Fibroblast of skin of left quadriceps (primary cell): ENCODE measurements at places on chromosomes 3 and 15.

DNA sequence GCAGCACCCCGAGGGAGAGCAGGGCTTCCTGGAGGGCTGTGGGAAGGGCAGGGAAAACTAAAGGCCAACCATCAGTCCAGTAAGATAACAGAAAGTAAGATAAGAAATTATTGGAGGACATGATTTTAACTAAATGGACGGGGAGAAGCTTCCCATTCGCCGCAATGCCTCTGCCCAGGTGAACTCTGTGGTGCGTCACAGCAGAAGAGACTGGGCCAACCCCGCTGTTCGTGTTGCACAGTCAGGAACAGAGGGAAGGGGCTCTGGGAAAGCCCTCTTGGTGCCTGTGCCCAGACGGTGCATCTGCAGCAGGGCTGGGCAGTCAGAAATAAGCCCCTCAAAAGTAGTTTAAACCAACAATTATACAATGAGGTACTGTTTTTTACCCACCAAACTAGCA lies 284.1 kb downstream of the OCA2 start:
- DNase-seq = no peak

DNA sequence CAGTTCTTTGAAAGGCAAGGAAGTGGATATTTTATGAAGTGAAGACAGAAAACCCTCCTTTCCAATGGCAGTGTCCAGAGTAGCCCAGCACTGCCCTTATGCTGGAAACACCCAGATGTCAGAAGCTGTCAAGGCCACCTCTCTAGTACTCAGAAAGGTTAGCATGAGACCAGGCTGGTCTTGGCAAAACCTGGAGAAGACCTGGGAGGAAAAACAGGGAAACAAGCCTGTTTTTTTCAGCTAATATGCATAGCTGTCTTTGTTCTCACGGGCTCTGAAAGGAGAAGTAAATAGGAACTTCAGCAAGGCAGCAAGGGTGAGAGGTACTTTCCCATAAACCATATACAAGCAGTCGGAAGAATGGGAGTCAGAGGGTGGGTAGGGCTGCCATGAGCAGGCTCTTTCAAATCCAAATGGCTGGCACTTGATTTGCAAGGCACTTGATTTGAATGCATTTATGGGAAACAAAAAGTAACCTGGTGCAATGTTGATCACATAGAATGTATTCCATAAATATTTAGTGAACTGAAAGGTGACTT lies 55.8 kb downstream of the HEG1 start:
- DNase-seq = no peak

DNA sequence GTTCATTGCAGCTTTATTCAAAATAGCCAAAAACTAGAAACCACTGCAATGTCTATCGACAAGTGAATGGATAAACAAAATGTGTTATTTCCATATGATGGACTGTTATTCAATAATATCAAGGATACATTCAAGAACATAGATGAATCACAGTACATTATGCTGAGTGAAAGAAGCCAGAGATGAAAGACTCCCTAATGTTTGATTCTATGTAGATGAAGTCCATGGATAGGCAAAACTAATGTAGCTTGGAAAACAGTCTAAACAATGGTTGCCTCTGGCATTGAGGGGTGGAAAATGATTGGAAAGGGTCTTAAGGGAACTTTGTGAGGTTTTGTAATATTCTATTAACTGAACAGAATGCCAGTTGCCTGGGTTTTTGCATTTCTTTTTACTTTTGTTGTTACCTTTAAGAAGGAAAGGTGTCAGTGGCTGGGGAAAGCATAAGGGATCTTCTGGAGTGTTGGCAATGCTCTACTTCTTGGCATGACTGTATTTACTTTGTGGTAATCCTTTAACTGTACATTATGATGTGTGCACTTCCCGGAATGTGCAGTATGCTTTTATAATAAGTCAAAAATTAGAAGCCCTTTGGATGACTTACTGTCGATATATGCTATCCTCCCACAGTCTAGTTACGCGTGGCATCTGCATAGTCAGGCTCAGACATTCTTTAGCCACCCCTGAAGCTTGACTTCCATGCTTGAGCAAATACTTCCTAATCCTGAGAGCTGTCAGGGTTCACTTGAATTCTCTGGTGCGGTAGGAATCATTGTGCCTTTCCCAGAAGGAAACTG lies 20.5 kb upstream of the ATP10A start:
- peak; percentile 86 for DNase-seq

DNA sequence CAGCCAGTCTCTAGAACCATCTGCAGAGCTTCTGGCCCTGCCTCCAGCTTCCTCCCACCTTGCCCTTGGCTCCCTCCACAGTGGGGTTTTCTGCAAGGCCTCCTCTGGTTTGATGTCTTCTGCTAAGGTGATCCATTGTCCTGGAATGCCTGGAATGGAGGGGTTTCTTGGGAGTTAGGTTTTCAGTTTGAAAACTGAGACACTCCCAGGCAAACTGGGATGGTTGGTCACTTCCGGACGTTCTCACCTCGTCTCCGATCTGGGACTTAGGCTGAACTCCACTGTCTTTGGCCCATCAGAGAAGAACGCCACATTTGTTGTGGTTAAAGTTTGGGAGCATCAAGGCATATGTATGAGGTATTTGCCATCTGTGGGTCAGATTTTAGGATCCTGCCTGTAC lies 77.4 kb upstream of the KLHL25 start:
- DNase-seq = no peak

DNA sequence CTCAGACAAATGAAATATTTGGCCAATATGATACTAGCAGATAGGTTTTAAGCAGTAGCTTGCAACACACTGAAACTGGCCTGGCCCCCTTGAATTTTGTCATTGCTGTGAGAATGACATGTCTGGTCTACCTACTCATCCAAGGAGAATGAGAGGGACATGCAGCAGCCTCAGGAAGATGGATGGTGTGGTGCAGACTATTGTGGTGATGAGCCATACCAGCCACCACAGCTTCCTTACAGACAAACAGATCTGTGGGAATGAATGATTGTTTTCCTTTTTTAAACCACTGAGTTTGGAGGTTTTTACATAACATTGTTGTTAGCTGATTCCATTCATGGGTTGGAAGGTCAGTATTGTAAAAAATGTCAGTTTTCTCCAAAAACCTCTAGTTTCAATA lies 133.7 kb upstream of the POU1F1 start:
- DNase-seq = no peak

GRCh38 chr15:97082830-97083229 lies 752.3 kb downstream of the NR2F2 start:
- DNase-seq = no peak

- no peak for DNase-seq
Measured at GRCh38 chr3:195566797-195567196, 16.9 kb downstream of the APOD start.

DNA sequence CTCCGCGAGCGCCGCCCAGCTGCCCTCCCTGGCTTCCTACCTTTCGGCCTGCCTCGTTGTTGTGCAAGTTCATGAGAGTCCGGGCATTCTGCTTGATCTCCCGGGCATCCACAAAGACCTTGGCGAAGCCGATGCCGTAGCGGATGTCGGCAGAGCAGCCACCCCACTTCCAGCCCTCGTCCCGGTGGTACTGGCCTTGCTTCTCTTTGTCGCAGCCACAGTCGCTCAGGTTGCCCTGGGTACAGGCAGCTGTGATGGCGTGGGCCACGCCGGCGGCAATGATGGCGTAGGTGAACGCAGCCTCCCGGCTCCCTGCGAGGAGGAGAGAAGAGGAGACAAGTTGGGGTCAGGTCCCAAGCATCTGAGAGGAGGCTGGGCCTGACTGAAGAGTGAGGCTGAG lies 25.4 kb downstream of the WNT7A start:
- no peak for DNase-seq

DNA sequence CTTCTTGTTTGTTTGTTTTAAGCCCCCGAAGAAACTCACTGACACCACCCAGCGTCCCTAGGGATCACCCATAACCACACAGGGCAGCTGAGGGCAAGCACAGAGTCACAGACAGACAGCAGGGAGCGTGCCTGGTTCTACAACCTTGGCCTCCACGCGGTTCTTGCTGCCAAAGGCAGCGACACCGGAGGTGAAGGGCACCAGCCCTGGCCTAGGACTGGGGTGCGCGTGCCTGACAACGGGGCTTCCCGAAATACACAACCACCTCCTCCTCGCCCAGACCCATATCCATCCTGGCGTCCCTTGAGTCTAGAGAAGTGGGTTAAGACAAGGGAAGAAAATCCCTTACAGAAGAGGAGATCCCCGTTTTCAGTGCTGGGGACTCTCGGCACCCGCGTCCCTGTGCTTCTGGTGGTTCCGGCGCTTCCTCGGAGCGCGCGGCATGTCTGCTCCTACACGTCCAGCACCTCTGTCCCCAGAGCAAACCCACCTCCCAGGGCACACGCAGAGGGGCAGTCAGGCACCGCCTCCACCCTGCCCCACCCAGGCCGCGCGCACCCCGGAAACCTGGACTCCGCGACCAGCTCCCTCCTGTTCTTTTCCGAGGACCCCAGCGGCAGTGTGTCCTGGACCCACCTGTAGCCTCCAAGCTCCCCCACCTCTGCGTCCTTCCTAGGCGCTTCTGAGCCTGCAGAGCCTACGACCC lies 911 bp downstream of the RFTN1 start:
- DNase-seq = no peak

DNA sequence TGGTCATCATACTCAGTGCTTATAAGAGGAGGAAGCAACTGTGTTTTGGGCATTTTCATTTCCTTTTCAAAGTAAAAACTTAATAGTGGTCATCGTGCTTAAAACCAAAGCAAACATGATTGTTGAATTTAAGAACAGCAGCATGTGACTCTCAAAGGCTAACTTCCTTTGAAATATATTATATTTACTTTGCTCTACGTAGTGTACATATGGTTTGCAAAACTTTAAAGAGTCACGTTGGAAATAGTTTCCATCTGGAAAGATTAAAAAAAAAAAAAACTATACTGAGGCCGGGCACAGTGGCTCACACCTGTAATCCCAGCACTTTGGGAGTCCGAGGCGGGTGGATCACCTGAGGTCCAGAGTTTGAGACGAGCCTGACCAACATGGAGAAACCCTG lies 367.9 kb upstream of the BCHE start:
- DNase-seq = no peak

DNA sequence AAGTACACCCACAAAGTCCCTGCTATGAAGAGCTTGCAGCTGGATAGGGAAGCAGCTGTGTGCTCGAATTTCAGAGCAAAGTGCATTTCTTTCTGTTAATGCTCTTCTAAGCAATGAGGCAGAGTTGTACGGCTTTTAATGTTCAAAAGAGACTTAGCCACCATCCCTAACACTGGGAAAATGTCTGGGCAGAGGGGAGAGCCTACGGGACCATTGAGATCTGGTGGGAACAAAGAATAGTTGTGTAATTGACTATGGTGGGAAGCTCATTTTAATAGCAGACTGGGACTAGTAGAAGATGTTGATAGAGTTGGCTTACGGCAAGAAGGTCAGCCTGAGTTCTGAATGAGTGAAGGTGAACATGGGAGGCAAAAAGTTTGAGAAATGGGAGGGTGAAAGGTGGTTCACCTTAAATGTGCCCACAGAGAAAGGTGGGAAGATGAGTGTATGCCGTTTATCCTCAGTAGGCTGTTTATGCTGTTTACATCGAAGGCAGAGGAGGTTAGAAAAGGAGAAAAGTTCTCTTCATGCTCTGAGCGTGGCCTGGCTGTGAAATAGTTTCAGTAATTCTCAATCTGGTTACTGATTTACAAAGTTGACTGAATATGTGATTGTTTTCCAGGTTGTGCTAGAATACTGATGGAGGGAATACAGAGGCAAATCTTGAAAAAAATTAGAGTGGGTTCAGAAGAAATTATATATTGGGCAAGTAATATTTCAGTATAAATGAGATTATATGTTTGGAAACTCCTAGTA lies 22.9 kb upstream of the UTS2B start:
- no peak for DNase-seq

GRCh38 chr3:157231071-157231470 lies 71.1 kb upstream of the CCNL1 start:
- no peak for DNase-seq

- DNase-seq = no peak
Measured at GRCh38 chr3:137110392-137110996, 152.7 kb downstream of the IL20RB start.

- DNase-seq = no peak
Measured at GRCh38 chr15:92645051-92645631, 10.4 kb downstream of the FAM174B start.

- DNase-seq = no peak
Measured at GRCh38 chr3:51374456-51374855, 10.6 kb upstream of the MANF start.

GRCh38 chr3:151119188-151119587 lies 33.7 kb downstream of the MED12L start:
- DNase-seq = no peak

- peak; percentile 59 for DNase-seq
Measured at GRCh38 chr3:29822071-29822470, 541.2 kb downstream of the RBMS3 start.

DNA sequence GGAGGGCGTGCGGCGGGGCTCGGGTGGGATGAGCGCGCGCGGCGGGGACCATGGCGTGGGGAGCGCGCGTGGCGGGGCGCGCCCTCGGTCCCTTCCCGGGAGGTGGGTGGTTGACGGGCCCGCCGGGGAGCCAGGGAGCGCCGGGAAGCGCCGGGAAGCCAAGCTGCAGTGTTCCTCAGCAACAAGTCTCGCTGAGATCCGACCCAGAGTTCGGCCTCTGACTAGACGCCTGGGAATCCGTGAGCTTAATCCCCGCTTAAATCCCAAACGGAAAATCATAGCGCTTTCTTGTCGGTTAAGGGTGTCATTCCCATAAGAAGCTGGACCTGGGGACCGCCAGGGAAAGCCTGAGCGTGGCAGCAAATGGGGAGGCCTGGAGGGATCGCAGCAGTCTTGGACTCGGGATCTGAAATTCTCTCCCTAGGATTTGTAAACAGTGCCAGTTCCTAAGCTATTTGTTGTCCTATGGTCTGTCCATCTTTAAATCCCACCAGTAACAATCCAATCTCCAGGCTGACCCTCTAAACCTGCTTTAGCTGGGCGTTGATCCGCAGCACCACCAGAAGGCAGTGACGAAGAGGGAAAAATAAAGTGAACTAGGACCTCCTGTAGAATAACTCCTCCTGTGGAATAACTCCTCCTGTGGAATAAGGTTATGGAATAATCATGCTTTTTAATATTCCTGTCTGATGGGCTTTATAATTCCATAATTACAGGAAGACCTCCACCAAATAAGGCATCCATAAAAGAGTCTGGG lies 570 bp upstream of the NEDD4 start:
- DNase-seq = peak; percentile 24

DNA sequence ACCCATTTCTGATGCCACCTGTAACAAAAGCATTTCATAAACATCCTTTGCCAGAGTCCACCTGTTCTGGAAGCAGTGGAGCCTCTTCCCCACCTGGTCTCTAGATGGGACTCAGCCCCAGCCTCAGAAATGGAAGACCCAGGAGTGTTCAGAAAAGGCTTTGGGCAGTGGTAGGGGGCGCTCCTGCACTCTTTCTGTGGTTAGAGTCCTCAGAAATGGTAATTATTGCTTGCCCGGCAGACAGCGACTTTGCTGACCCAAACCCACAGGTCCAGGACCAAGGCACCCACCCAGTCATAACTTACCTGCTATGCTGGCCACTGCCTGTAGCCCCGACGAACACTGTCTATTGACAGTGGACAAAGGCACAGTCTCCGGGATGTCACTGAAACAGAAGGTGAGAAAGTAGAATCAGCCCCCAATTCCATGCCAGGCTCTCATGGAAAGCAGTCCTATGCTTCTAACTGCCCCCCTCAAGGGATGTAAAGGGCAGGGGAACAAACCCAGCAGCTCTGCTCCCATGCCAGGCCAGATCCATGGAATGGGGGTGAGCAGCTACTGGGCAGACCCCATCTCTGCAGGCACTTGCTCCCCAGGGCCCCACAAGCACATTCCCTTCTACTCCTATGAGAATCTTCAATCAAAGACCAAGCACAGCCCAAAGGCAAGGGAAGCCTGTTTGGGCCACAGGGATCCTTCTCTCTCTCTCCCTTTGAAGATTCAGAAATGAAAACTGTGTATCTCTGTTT lies 5.1 kb downstream of the ACAA1 start:
- no peak for DNase-seq
